GM23248 (cell line): ENCODE measurements at places on chromosomes 2 and 18. TPM values are rescaled to one million over a fixed set of nuclear protein-coding genes. Genes with fewer than 3 reads are reported as not detected.

- DNase-seq = no peak
These were observed 30.9 kb upstream of the NAB1 start for GRCh38 chr2:190618030-190618429.

GRCh38 chr18:36451454-36452251, 154.1 kb downstream of the FHOD3 start:
- peak; percentile 50 for DNase-seq

GRCh38 chr18:45686891-45687611, 36.9 kb upstream of the SLC14A1 start:
- no peak for DNase-seq

DNA sequence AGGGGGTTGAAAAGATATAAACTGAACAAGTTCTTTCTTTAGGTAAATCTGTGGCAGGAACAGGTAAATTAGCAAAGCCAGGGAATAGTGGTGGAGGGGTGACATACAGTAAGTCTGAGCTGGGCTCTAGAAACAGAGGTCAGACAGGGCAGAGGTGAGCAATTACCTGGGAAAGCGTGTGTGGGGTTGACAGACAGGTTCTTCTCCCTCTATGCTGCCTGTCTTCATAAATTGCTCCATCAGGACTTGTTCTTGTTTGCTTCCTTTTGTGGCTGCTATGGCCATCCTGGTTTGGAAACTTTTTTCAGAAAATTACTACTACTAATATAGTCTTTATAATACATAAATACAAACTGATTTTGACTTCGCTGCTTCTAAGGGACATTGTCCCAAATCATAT, 3.4 kb upstream of the ANKRD12 start:
- DNase-seq = no peak

GRCh38 chr18:3903337-3903736, 453.4 kb downstream of the TGIF1 start:
- peak; percentile 91 for DNase-seq

FSIP2 gene
- polyA plus RNA-seq = not detected in 2 replicates

MPP4 gene
- 3.5 and 3.6 TPM in 2 replicates for polyA plus RNA-seq

KLHL41 gene
- 0.11 TPM in 1 of 2 replicates, not detected in the other for polyA plus RNA-seq
